Fibroblast of pulmonary artery (primary cell): ENCODE measurements at places on chromosomes 4 and X.
A peak's percentile ranks its signal among the peaks of the same experiment; 100 is the strongest.

DNA sequence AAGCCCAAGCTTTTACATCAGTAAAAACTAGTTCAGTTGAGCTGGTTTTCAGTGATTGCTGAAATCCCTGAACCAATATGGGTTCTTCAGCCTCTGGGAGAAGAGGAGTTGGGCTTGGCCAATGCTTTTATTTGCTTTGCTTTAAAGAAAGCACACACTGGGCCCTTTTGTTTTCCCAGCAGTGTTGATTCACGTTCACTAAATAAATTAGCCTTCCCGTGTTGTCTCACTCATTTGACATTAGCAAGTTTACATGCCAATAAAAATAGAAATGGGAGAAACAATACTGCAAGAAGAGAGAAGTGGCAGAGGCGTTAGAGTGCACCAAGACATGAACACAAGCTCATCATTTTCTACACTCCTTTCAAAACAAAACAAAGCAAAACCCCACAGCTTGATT lies 136.2 kb downstream of the SHROOM3 start:
- no peak for DNase-seq

DNA sequence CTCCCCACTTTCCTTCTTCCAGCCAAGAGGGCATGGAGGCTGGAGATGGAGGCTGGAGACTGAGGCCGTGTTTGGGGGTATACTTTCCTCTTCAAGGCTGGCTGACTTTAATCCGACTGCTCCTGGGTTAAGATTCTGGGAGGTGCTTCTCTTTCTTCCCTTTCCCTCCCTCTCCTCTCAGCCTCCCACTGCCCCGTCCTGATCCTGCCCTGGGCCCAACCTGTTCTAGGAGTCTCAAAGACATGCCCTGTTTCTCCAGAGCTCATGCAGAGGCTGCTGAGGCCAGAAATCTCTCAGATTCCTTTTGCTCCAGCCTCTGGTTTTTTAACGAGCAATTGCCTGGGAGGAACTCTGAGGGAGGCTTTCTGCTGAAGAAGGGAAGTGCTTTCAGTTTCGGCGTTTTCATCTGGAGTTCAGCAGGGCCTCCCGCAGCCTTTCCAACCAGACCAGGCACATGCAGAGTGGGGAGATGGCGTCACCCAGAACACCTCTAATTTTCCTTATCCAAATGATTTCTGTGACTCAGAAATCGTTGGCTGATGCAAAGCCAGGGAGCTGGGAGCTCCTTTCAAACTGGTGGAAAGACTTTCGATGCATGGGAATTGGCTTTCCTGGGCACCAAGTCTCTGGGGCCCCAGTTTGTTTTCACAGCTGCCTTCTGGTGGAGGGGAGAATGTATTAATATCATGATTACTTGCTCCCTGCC lies 34.5 kb upstream of the FAM9C start:
- DNase-seq, result peak; percentile 77

- DNase-seq, result peak; percentile 74
Observed at GRCh38 chr4:82784681-82785610, 13.7 kb downstream of the SCD5 start.

- no peak for DNase-seq
Observed at GRCh38 chrX:99172958-99173357, 1237.1 kb downstream of the PCDH19 start.

DNA sequence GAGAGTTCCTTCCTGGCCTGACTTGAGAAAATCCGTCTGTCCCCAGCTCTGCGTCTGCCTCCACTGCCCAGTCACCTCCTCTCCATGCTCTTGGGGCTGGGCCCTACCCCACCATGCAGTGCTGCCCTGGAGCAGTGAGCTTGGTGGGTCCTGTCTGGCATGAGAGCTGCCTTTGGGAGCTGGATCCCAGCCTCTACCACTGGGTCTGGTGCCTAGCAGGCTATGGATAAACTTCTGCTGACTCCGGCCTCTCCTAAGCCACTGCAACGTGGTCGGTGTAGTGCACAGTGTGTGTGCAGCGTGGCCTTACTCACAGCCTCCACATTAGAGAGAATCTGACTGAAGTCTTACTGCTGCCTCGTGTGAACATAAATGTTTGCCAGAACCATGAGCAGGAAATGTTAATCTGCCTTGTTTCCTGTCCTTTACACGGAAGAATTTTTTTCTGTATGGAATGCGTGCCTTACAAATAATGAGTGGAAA lies 47.6 kb downstream of the HTT start:
- DNase-seq, result peak; percentile 89

- DNase-seq, result no peak
Observed at GRCh38 chr4:82753238-82753637, 45.4 kb downstream of the SCD5 start.

- no peak for DNase-seq
Observed at GRCh38 chr4:144989306-144989705, 108.7 kb downstream of the ANAPC10 start.

DNA sequence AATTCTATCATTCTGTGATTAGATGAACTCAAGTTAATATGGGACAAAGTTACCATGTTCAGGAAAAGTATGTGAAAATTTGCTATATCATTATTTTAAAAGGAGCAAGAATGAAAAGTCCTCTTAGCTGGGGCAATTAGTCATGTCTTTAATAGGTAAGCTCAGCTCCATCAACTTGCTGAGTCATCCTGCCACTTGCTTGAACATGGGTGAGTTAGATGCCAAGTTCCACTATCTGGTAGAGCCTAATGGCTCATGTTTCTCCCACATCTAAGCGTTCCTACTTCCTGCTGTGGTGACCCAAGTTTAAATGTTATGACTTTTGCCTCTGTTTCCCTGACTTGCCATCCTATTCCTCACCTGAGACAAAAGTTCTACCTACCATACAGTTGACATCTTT lies 276.8 kb downstream of the ZNF674 start:
- peak; percentile 10 for DNase-seq

DNA sequence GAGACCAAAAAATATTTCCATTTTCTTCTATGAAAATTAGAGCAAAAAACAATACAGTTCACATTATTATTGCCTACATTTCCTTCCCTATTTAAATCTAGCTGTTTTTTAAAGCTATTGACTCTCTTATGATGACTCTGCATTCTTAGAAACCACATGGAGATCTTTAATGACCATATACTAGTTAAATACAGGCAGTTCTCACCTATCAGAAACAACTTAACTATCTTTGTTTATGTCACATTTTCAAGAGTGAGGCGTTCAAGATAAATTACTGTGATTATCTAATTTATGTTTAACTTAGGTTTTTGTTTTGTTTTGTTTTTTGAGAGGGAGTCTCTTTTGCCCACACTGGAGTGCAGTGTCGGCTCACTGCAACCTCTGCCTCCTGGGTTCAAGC lies 3.0 kb downstream of the CISD2 start:
- DNase-seq, result no peak

DNA sequence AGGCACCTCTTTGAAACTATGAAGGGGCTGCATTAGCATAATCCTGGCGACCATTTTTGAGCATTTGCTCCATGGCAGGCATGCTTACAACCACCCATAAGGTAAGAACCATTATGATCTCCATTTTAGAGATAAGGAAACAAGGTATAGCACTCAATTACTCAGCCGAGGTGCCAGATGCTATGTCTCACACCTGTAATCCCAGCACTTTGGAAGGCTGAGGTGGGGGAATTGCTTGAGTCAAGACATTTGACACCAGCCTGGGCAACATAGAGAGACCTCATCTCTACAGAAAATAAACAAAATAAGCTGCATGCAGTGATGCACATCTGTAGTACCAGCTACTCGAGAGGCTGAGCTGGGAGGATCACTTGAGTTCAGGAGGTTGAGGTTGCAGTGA lies 43.6 kb downstream of the TIGD4 start:
- no peak for DNase-seq
